ENCODE measurements at places on chromosomes 11 and 22.

DNA sequence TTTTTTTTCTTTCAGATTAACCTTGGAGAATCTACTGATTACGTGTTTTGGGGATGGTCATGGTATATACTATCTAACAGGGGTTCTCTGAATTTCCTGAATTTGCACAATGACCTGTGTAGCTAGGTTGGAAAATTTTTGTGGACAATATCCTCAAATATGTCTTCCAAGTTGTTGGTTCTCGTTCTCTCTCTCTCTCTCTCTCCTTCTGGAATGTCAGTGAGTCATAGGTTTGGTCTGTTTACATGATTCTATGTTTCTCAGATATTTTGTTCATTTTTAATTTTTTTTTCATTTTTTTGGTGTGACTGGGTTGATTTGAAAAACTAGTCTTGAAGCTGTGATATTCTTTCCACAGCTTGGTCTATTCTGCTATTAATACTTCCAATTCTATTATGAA, 604.0 kb upstream of the ANO3 start:
- no peak for DNase-seq

DNA sequence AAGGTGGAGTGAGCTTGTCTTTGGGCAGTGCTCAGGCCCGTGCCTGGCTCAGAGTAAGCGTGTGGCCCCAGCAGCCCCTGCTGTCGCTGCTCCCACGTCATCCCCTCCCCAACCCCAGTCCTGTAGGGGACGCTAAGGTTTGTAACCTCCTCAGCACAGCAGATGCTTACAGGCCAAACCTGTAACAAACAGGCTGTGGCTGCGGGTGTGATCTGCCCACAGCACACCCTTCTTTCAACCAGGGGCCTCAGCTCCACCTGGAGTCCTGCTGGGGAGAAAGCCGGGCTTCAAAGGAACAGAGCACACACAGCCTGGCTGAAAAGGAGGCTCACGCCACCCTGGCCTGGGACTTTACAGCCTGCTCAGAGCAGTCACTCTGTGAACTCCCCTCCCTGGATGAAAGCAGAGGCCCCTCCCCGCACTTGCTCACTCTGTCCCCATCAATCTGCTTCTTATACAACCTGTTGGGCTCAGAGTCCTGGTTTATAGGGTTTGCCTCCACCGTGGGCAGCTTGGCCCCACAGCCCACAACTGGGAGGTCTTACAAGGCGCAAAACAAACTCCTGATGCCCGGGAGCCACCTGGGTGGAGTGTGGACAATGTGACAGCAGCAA, 54.3 kb downstream of the SCUBE1 start:
- no peak for DNase-seq

GRCh38 chr22:45742866-45743450, 71.3 kb downstream of the ATXN10 start:
- no peak for DNase-seq

GRCh38 chr11:576811-577610, 741 bp downstream of the PHRF1 start:
- DNase-seq, result no peak

DNA sequence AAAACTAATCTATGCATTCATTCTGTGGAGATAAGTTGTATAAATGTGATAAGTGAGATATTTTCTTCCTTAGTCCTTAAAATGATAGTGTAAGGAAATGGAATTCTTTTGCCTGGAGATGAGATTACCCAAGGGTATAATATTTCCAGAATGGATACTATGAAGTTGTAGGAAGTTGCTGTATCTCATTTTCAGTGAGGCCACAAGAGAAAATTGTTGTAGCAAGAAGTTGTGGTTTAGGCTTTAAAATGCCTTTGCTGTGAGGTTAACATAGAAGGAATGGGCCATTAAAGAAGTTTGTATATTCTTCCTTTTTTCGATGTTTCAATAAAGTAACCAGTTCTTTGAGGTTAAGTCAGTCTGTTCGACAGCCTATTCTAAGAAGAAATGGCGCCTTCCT, 50.7 kb upstream of the LIN7C start:
- DNase-seq, result no peak

DNA sequence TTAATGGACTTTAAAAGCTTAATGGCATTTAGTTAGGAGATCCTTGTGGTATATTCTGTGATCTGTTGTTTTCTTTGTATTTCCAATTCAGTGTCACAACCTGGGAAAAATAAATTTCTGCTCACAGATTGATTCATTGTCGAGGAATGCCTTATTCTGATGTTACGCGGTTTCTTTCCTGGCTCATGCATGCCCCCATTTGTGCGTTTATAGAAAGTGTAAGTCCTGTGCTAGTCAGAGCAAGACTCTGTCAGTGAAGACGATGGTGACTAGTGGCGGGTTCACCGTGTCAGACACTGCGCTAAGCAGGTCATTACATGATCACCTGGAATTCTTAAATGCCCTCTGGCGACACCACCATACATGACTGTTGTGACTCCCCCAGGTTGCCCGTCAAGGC, 169.4 kb downstream of the TBC1D22A start:
- no peak for DNase-seq

DNA sequence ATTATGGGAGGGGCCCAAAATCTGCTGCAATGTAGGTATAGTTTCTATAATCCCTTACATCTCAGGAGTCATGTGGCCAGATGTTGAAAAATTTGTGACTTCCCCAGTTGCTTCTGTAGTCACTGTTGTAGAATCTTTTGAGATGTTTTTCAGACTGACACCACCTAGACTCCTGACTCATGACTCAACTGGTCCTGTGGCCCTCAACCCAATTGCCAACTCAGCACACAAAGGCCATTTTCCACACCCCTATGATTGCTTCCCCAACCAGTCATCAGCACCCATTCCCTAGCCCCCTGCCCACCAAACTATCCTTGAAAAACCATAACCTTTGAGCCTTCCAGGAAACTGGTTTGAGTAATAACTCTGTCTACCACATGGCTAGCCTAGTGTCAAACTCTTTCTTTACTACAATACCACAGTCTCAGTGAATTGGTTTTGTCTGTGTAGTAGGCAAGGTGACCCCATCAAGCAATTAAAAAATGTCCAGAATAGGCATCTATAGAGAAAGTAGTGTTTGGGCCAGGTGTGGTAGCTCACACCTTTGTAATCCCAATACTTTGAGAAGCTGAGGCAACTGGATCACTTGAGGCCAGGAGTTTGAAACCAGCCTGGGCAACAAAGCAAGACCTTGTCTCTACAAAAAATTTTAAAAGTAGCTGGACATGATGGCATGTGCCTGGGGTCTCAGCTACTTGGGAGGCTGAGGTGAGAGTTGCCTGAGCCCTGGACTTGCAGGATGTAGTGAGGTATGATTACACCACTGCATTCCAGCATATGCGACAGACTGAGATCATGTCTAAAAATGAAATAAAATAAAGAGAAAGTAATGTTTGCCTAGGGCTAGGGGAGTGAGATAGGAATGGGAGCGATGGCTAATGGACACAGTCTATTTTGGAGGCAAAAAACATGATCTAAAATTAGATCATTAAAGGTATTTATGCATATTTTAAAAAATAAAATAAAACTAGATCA, 24.1 kb upstream of the FEZ1 start:
- no peak for DNase-seq

GRCh38 chr11:107927559-107927958, 689 bp upstream of the RAB39A start:
- DNase-seq, result no peak

- no peak for DNase-seq
Measured at GRCh38 chr11:81916451-81916850, 817.2 kb downstream of the FAM181B start.

- DNase-seq, result no peak
Measured at GRCh38 chr11:33542921-33543320, 157.7 kb downstream of the C11orf91 start.

GRCh38 chr11:102456381-102456780, 3.8 kb upstream of the TMEM123 start:
- DNase-seq, result no peak

DNA sequence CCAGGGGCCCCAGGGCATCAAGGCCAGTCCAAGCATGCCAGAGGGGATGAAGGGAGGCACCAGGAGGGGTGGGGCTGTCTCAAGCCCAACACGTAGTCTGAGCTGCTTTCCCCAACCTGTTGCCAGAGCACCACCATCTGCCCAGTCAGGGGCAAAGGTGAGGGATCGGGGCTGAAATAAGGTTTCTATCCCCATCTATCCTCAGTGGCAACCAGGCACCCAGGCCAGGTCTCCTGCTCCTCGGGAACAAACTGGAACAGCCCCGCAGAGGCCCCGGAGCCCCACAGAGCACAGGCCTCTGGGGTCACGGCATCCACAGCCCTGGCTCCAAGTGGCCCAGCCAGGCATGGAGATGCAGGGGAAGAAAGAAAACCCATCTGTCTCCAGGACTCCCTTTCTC, 19.3 kb downstream of the STARD10 start:
- DNase-seq, result no peak

GRCh38 chr11:6387811-6388599, 2.3 kb upstream of the SMPD1 start:
- DNase-seq, result no peak

DNA sequence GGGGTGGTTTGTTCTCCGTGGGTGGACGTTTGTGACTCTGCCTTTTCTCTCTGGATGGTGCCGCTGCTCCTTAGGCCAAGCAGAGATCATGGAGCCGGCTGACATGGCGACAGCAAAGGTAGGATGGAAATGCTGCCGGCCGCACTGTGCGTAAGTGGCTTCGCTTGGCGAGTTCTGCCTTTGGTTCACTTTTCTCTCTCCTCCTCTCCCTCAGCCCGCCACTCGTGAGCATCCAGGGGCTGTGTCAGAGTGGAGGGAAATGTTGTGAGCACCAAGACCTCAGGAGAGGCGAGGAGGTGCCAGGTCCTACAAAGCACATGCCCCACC, 80.5 kb downstream of the GRAMD1B start:
- DNase-seq, result no peak

GRCh38 chr11:115067471-115067870, 389.1 kb downstream of the NXPE2 start:
- DNase-seq, result no peak

- DNase-seq, result no peak
Measured at GRCh38 chr11:118882491-118882890, 1.2 kb upstream of the CXCR5 start.

- no peak for DNase-seq
Measured at GRCh38 chr11:116093481-116094270, 589.5 kb upstream of the CADM1 start.

GRCh38 chr11:120028897-120029258, 109.0 kb downstream of the TRIM29 start:
- no peak for DNase-seq

Measured in NCI-H1694 treated with DMSO at 0.1 percent for 48 hours (cell line).